ENCODE measurements at places on chromosomes 1 and 21.

- no peak for DNase-seq
These were observed 18.8 kb downstream of the SLC1A7 start for GRCh38 chr1:53123453-53124140.

DNA sequence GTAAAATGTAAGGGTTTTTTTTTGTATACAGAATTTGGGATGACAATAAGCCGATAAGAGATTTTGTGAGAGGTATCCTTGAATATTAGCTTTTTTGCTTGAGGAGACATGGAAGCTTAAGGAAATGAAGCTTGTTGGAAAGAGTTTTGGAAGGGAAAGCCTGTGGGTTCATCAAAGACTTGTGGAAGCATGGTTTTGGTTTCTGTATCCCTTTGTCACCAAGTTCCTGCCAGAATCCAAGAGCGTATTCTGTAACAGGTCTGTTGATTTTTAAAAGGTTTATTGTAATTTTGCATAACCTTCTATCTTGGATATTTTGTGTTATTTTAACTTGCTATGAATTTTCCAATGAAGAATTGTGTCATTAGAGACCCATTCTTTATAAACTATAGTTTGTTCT, 38.1 kb downstream of the TMED5 start:
- DNase-seq = no peak

DNA sequence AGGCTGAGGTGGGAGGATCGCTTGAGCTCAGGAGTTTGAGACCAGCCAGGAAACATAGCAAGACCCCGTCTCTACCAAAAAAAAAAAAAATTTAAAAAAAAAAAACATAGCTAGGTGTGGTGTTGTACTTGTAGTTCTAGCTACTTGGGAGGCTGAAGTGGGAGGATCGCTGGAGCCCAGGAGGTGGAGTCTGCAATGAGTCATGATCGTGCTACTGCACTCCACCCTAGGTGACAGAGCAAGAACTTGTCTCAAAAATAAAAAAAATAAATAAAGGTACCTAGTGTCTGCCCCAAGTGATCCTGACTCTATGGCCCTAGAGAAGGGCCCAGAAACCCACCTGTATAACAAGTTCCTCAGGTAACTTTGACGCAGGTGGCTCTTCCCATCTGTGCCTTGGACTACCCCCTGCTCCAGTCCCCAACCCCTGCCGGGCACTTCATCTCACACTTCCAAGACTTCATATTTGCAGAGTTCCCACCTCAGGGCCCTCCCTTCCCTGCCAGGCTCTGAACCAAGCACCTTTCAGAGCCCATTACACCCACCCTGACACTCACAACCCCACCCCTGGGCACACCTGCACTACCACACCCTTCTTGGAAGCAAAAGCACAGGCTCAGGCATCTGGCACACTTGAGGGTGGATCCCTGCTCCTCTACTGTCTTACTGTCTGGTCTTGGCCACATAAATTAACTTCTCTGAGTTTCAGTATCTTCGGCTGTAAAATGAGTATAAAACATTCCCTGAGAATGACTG, 80.2 kb upstream of the KLHDC7A start:
- DNase-seq = no peak

- no peak for DNase-seq
These were observed 73.9 kb downstream of the MEGF6 start for GRCh38 chr1:3537359-3537758.

- DNase-seq = no peak
These were observed 37.8 kb downstream of the LRRC71 start for GRCh38 chr1:156958247-156958714.

DNA sequence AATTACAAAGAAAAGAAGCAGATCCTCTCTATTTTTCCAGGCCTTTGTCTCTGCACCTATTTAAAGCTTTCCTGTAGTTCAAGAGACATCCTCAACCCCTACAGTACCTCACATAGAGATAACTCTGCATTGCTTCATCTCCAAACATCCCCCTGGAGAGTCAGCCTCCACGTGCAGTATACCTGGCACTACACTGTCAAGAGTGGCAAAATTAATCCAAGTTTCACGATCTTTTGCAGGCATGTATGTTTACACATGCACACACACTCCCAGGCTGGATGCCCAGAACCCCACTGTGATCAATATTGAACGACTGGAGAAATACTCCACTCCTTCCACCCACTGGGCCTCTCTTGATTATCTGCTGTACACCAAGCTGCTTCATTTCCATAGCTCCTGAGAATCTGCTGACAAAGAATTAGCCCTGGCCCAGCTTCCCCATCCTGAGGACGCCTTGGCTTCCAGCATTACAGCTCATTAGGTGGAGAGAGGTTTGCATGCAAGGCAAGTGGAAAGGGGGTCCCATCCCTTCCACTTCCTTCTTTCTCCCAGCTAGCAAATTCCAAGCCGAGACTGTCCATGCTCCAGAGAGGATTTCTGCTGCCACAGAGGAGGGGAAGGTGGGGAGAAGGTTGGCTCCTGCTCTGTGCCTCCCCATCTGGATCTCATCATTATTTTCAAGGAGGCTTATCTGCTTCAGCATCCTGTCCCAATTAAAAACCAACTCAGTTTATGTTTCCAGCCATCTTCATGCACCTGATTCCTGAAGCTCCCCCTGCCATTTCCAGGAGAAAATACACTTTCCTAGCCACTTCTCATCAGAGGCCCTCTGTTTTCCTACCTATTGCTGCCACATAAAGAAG, 66.5 kb upstream of the GOLT1A start:
- no peak for DNase-seq

DNA sequence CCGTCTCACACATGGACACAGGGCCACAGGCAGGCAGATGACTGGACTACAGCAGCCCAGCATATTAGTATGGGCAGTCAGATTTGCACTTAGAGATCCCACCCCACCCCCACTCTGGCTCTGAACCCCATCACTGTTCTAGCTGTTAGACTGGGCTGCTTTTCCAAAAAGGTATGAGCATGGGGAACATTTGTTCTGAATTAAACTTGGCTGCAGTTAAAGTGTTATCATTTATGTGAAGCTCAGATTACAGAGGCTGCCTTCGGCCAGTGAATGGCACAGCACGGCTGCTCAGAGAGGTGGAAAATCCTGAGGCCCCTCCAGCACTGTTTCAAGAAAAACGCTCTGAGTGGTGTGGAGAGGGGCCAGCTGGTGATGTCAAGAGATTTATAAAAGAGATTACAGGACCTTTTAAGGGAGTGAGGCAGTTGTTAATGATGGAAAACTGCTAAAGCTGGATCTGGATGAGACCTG, 6.9 kb upstream of the NOS1AP start:
- no peak for DNase-seq

DNA sequence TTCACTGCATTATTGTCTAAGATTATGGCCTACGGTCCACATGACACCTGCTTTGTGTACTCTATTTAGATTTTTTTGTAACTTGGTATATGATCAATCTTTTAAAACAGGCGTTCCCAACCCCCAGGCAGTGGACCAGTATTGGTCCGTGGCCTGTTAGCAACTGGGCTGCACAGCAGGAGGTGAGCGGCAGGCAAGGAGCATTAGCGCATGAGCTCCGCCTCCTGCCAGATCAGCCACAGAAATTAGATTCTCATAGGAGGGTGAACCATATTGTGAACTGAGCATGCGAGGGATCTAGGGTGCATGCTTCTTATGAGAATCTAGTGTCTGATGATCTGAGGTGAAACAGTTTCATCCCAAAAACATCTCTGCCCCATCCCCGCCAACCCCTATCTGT, 228.4 kb upstream of the NR5A2 start:
- no peak for DNase-seq

- DNase-seq = no peak
These were observed 42.6 kb downstream of the EYA3 start for GRCh38 chr1:28045777-28046176.

GRCh38 chr1:43529206-43529731, 1.4 kb upstream of the PTPRF start:
- peak; percentile 72 for DNase-seq

DNA sequence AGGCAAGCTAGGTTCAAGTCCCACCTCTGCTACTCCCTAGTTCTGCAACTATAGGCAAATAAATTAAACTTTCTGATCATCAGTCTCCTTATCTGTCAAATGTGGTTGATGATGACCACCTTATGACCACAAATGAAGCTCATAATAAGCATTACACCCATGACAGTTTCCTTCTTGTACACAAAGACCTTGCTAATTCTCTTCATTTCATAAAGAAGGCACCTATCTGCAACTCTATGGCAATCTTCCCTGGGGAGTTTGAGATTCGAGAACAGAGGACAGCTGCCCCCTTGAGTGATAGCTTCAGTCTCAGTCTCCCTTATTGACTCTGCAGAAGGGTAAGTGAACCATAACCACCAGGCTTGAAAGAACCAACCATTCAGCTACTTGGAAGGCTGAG, 503.1 kb upstream of the DAB1 start:
- DNase-seq = no peak

DNA sequence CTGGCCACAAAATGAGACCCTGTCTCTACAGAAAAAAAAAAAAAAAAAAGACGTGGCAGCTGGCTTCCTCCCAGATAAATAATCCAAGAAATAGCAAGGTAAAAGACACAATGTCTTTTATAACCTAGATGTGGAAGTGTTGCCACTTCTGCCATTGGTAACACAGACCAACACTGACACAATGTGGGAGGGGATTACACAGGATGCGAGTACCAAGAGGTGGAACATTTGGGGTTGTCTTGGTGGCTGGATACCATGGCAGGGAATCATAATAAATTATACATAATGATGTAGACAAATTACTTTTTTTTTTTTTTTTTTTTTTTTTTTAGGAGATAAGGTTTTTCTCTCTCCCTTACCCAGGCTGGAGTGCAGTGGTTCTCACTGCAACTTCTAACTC, 6.0 kb upstream of the NEXN start:
- no peak for DNase-seq

GRCh38 chr1:32390904-32391870, 3.1 kb downstream of the BSDC1 start:
- DNase-seq = peak; percentile 6

DNA sequence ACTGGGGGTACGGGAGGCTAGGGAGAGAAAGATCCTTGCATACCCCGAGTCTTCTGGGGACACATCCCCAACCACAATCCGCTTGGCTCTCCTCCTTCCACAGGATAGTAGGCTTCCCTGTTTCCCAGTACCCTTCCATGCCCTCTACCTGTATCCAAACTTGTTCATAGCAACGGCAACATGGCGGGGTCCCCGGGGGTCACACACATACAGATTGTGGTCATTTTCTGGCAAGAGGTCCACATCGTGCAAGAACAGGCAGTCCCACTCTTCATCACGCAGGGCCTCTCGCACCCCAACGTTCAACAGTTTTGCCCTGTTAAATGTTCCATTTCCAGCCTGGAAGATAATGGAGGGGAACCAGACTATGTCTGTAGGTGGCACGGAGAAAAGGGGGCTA, 3.6 kb downstream of the B4GALT3 start:
- no peak for DNase-seq

GRCh38 chr1:205448540-205449253, 7.1 kb downstream of the BLACAT1 start:
- DNase-seq = no peak

DNA sequence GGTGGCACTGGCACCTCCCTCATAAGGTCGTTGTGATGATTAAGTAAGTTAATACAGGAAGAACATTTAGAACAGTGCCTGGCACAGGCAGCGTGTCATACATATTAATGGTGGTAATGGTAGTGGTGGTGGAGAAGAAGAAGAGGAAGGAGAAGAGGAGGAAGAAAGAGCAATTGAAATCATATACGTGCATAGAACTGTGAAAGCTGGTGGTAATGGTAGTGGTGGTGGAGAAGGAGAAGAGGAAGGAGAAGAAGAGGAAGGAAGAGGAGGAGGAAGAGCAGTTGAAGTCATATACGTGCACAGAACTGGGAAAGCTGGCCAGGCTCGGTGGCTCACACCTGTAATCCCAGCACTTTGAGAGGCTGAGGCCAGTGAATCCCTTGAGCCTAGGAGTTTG, 121.3 kb upstream of the HOOK1 start:
- DNase-seq = no peak

- no peak for DNase-seq
These were observed 92.9 kb upstream of the TSPAN2 start for GRCh38 chr1:115182012-115182715.

DNA sequence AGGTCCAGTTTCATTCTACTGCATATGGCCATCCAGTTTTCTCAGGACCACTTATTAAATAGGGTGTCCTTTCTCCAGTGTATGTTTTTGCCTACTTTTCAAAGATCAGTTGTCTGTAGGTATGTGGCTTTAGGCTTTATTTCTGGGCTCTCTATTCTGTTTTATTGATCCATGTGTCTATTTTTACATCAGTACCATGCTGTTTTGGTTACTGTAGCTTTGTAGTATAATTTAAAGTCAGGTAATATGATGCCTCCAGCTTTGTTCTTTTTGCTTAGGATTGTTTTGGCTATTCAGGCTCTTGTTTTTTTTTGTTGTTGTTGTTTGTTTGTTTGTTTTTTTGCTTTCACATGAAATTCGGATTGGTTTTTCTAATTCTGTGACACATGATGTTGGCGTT, 124.4 kb upstream of the SLC35F3 start:
- no peak for DNase-seq

GRCh38 chr1:11484321-11484655, 5.3 kb downstream of the DISP3 start:
- no peak for DNase-seq

All from AML-193 (cell line).